ENCODE measurements at places on chromosomes 12 and 14. TPM values are rescaled to one million over a fixed set of nuclear protein-coding genes. Genes with fewer than 3 reads are reported as not detected.

- peak; percentile 72 for DNase-seq
These were observed 129.0 kb upstream of the MED13L start for GRCh38 chr12:116406529-116406928.

DNA sequence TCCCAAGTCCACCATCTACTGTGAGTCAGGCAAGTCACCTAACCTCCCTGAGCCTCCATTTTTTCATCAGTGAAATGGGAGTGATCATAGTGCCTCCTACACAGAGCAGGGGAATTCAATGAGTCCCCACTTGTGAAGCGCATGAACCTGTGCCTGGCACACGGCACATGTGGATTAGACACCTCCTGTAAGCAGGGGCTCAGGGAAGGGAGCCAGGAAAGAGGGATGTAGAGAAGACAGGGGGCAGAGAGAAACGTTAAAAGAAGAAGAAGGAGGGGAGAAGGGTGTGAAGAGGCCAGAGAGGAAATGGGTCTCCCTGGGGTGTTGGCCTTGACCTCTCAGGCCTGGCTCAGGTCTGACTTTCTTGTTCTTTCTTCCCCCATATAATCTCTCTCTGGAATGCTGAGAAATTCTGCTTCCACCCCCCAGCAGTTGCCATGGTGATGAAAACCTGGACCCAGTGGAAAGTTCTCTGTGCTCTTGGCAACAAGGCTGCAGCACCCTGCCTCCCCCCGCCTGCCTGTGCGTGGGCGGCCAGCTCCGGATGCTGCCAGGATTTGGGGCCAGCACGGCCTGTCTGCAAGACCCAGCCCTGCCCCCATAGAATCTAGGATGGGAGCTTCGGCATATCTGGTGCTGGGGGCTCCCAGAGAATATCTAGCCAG, 94.5 kb downstream of the CALM1 start:
- DNase-seq = peak; percentile 58

L2HGDH gene
- 17.6 TPM for total RNA-seq

DNA sequence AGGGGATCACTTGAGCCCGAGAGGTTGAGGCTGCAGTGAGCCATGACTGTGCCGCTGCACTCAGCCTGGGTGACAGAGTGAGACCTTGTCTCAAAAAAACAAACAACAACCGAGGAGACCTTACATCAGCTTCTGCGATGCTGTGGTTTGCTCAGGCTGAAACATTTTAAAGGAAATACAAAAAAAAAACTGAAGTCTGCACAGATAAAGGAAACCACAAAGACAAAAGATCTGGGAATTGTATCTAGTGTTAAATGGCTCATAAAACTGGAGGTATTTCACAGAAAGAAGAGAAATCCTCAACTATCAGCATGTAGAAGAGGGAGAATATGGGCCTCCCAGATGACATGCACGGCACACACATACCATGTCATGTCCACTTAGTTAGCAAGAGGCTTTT, 60.3 kb upstream of the VPS33A start:
- no peak for DNase-seq

GRCh38 chr12:8969861-8970411, 19.4 kb upstream of the KLRG1 start:
- no peak for DNase-seq

DNA sequence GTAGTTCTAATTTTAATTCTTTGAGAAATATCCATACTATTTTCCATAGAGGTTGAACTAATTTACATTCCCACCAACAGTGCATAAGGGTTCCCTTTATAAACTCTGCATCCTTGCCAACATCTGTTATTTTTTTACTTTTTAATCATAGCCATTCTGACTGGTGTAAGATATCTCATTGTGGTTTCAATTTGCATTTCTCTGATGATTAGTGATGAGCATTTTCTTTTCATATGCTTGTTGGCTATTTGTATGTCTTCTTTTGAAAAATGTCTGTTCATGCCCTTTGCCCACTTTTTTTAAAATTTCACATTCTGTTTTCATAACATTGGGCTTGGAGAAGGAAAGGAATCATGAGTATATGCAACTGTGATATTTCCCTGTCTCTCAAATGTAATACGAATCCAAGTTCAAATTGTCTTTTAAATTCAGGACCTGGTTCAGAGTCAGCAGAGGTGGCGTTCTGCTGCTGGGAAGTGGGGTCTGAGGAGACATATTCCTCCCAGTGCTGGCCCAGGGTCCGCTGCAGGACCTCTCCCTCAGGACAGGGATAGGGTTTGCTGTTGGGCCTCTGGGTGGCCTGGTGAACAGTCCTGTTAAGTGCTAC, 81.2 kb upstream of the ETV6 start:
- no peak for DNase-seq

- peak; percentile 68 for DNase-seq
These were observed 32.6 kb upstream of the PLEKHG3 start for GRCh38 chr14:64671591-64671990.

- DNase-seq = no peak
These were observed 31.0 kb downstream of the RNF34 start for GRCh38 chr12:121430833-121431415.

- DNase-seq = no peak
These were observed 21.2 kb downstream of the ITGA7 start for GRCh38 chr12:55686366-55687010.

EMC9 gene
- 25.4 TPM for total RNA-seq

GRCh38 chr12:40336573-40337199, 111.9 kb downstream of the LRRK2 start:
- no peak for DNase-seq

SLC5A8 gene
- not detected for total RNA-seq

PLEKHG7 gene
- total RNA-seq = not detected

DNA sequence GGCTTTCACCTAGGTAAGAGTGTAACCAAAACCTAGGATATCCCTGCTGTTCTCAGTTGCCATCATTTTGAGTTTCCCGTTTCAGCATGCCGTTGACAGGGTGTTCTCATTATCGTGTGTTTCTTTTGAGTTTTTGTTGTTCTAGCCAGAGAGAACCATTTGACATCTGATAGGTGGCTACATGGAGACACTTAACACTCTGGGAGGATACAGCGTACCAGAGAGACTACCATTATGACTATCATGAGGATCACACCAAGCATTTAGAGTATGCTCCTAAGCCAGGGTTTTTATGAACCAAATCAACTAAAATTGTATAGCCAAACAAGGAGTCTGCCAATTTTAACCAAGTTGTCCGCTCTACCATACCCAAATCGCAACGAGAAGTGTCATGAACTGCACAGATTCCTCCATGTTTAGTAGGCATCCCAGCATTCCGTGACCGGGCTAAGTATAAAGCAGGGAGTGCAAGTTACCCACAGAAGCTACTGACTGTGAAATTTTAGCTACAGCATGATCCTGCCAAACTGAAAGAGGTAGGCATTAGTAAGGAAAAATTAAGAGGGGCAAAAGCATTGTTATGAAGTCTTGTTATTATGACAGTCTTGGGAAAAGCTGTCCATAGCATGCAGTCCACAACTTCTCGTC, 48.8 kb downstream of the MARK3 start:
- DNase-seq = no peak

DNA sequence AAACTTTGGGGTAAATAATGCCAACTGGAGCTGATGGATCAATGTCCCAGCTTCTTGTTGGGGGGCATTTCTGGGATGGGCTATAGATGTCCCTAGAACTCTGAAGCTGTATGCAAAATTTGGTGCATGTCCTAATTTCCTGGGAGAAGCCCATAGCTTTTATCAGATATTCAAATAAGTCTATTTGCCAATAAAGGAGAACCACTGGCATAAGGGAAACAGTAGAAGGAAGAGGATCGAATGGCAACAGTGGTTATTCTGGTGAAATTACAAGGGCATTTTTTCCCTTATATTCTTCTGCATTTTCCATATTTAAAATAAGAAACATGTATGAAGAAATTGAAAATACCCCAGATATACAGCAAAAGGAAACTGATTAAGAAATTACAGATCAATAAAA, 34.2 kb downstream of the PSMA6 start:
- DNase-seq = no peak

DNA sequence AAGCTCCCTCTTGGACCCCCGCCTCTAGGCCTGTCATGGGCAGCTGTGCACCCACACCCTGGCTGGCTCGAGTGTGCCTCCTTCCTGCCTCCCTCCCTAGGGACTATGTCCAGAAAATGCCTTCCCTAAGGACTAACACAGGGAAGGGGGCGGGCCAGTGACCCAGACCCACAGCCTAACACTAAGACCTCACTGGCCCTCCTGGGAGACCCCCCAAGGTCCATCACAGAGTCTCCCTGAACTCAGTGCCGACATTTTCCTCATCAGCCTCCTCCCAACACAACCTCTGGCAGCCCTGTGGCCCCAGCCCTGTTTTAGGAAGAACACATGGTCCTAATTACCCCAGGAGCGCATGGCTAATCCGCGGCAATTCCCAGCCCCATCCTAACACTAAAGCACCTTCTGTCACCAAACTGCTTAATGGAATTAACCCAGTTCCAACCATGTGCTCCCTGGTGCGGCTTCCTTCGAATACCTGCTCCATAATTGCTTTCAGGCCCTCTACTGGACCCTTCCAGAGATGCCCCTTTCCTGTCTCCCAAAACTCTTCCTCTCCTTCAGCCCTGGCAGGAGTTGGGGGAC, 5.6 kb downstream of the MSI1 start:
- no peak for DNase-seq
